ENCODE measurements at places on chromosomes 12 and 14.

DNA sequence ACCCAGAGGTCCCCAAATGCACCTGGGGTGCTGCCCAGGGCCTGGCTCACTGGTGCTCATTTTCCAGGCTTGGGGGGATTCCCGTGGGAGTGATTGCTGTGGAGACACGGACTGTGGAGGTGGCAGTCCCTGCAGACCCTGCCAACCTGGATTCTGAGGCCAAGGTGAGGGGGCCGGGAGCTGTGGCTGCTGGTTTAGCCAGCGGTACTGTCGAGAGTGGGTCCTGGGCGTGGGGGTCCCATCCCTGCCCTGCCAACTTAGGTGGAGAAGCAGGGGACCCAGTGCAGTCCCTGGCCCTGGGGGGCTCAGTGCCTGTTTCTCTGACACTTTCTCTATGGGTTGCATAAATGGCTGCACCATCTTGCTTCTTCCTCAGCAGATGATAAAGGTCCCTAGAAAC lies 50.9 kb downstream of the FOXN4 start:
- no peak for DNase-seq

GRCh38 chr14:57266065-57266464 lies 2.6 kb downstream of the EXOC5 start:
- DNase-seq = no peak

DNA sequence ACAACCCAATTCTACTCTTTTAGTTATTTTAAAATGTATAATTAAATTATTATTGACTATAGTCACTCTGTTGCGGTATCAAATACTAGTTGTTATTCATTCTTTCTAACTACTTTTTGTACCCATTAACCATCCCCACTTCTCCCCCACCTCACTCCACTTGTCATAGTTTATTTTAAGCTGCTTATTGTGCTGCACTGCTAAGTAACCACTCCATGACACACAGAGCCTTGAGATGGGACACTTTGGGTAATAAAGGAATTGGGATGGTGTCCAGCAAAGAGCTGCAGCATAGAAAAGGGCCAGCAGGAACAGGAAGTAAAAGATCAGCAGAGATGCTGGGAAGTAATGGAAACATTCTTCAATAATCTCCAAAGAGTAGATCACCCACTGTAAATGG lies 123.0 kb downstream of the RPS29 start:
- DNase-seq = no peak

GRCh38 chr14:96160913-96161310 lies 43.7 kb upstream of the BDKRB2 start:
- DNase-seq = no peak

- peak; percentile 46 for DNase-seq
Measured at GRCh38 chr14:43795600-43796228, 711.4 kb downstream of the FSCB start.

DNA sequence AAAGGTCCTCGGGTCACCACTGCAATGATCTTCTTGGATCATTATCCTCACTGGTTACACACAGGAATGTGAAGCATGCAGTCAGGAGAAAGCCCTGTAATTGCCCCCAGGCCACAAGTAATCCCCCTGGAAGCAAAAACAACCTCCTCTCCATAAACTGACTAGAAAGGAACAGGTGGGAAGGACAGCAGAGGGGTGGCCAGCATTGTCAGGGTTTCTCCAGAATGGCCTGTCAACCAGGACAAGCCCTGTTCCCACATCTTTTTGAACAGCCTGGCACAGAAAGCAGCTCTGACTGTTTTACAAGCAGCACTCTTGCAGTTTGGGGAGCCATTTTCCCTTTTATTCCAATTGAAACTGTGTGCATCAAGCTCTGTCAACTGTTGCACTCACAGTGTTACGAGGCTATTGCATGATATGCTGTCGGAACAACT lies 36.1 kb downstream of the TMCC3 start:
- peak; percentile 69 for DNase-seq

GRCh38 chr14:75294649-75295033 lies 16.0 kb downstream of the FOS start:
- DNase-seq = no peak

- DNase-seq = peak; percentile 97
Measured at GRCh38 chr12:47082796-47083621, 3.2 kb upstream of the AMIGO2 start.

GRCh38 chr12:87150969-87151662 lies 878.1 kb downstream of the C12orf50 start:
- no peak for DNase-seq

DNA sequence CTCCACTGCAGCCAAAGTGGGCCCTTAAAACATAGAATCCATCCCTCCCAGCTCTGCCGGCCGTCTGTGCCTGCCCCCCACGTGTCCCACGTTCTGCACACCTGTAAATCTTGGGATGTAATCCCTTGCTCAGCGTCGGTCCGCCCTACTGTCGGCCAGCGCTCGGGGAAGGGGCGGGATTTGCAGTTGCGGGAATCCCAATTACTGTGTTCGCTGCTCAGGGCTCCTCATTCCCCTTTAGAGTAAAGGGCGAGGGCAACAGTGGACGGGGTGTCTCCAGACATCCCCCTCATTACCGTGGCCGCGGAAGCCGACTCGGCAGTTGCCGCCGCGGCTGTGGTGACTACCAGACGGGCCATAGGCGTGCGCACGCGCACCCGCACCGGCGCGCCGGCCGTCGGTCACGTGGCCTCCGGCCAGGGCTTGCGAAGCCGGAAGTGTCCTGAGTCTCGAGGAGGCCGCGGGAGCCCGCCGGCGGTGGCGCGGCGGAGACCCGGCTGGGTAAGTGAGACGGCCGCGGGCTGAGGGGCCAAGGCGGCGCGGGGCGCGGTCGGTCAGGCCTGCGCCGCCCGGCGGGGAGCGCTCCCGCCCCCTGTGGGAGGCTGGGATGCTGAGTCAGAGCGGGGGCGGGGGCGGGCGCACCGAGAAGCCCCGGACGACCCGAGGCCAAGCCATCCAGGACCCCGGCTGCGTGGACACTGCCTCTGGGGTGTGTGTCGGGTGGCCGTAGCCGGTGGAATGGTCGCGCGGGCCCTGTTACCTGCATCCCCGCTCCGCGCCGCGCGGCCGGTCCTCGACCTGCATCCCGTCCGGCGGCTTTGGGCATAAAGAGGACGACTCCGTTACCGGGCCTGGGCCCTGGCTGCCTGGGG lies at the start of gene TBK1:
TSS of gene TBK1 (plus strand) at position 434 of the 872 bp plus-strand sequence. CDS start 3,751 bp downstream, outside the sequence.
- peak; percentile 86 for DNase-seq

Measured in fibroblast of lung (primary cell).